ENCODE measurements at places on chromosomes 2 and 18. TPM values are rescaled to one million over a fixed set of nuclear protein-coding genes. Genes with fewer than 3 reads are reported as not detected.

Gene LHCGR
- 1.7 TPM for total RNA-seq

Gene SNED1
- total RNA-seq: 58.0 TPM

Gene TDRD15
- total RNA-seq: 0.06 TPM

Gene SOWAHC
- 14.7 TPM for total RNA-seq

Gene HOXD3
- 5.3 TPM for total RNA-seq

Gene SDC1
- total RNA-seq: 2.3 TPM

Gene DES
- 62.5 TPM for total RNA-seq

Gene RGPD4
- not detected for total RNA-seq

Gene SMAD7
- total RNA-seq: 56.2 TPM

Gene PTPN2
- total RNA-seq: 33.8 TPM

Gene SERPINB11
- not detected for total RNA-seq

Gene EFHD1
- total RNA-seq: 18.0 TPM

Gene CCDC102B
- total RNA-seq: 10.7 TPM

Gene CCDC141
- total RNA-seq: 6.4 TPM

Gene CERS6
- total RNA-seq: 23.1 TPM

Gene CIB4
- not detected for total RNA-seq

Gene GPR39
- total RNA-seq: 1.3 TPM

Gene GPATCH11
- 16.2 TPM for total RNA-seq

Gene TSHZ1
- 20.9 TPM for total RNA-seq

Gene FOSL2
- 259 TPM for total RNA-seq
